PC-3 (cell line): ENCODE measurements at places on chromosomes 1 and 21. TPM values are rescaled to one million over a fixed set of nuclear protein-coding genes. Genes with fewer than 3 reads are reported as not detected.

GRCh38 chr21:32861866-32862265, 90.3 kb upstream of the PAXBP1 start:
- H3K27me3 ChIP-seq, result peaks cover 61% of the 10 kb centered on the region
- no peaks in the 10 kb centered on the region for H3K36me3 ChIP-seq
- H3K4me1 ChIP-seq, result no peaks in the 10 kb centered on the region

- no peaks in the 10 kb centered on the region for H3K27me3 ChIP-seq
- peaks cover 9% of the 10 kb centered on the region for H3K4me1 ChIP-seq
- H3K4me3 ChIP-seq, result no peak overlapping the region
- no peak overlapping the region for H3K27ac ChIP-seq
- H3K36me3 ChIP-seq, result no peaks in the 10 kb centered on the region
These were observed 107.6 kb downstream of the FASLG start for GRCh38 chr1:172766462-172766861.

DNA sequence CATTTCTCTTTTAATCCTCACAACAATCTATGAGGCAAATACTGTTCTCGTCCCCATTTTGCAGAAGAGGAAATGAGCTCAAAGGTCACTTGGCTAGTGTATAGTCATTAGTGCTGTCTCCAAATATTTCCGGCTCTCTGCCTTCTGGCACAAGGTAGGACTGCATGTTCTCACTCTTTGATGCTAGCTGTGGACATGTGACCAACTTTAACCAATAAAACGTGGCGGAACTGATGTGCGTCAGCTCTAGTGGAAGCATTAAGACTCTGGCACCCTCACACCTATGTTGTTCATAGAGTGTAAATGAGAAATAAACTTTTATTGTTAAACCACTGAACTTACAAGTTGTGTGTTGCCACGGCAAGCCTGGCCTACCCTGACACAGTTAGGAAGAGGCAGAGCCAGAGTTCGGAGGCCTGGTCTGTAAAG, 5.0 kb upstream of the KIF21B start:
- no peak overlapping the region for H3K4me3 ChIP-seq
- H3K4me1 ChIP-seq, result no peaks in the 10 kb centered on the region
- no peak overlapping the region for H3K27ac ChIP-seq
- no peak for DNase-seq

- H3K4me1 ChIP-seq, result no peaks in the 10 kb centered on the region
- no peaks in the 10 kb centered on the region for H3K36me3 ChIP-seq
- H3K27me3 ChIP-seq, result peaks cover 14% of the 10 kb centered on the region; the same call in 1 of the 2 replicates
- DNase-seq, result no peak
These were observed 115.2 kb upstream of the ATP1A1 start for GRCh38 chr1:116257836-116258235.

DNA sequence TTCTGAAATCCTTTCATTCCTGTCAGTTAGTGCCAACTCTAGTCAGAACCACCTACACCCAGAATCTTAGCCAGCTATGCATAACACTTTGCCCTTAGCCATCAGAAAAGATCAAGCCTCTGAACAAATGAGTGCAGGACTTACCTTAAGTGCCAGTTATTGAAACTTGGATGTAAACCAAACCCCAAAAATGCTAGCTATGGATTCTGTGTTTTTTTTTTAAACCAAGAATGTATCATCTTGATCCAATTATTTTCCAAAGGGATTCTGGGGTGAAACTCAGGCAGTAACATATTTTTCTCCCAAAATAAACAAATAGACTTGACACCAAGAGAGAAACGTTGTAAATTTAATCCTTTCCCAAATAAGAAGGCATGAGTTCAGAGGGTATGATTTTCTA, 538.6 kb upstream of the ADAMTS5 start:
- no peaks in the 10 kb centered on the region for H3K36me3 ChIP-seq
- no peak for DNase-seq
- no peak overlapping the region for H3K4me3 ChIP-seq
- no peaks in the 10 kb centered on the region for H3K27me3 ChIP-seq
- no peak overlapping the region for H3K27ac ChIP-seq

- no peaks in the 10 kb centered on the region for H3K27me3 ChIP-seq
- no peaks in the 10 kb centered on the region for H3K4me1 ChIP-seq
- H3K4me3 ChIP-seq, result no peak overlapping the region
- no peaks in the 10 kb centered on the region for H3K36me3 ChIP-seq
- no peak for DNase-seq
These were observed 34.0 kb downstream of the MEGF6 start for GRCh38 chr1:3577300-3577699.

- DNase-seq, result no peak
- H3K4me1 ChIP-seq, result no peaks in the 10 kb centered on the region
These were observed 14.2 kb downstream of the COL18A1 start for GRCh38 chr21:45419162-45419561.

GRCh38 chr1:43938892-43939587, 5.4 kb downstream of the ARTN start:
- H3K4me1 ChIP-seq, result peaks cover 29% of the 10 kb centered on the region
- DNase-seq, result no peak
- no peaks in the 10 kb centered on the region; the same call in 1 of the 2 replicates for H3K36me3 ChIP-seq

DNA sequence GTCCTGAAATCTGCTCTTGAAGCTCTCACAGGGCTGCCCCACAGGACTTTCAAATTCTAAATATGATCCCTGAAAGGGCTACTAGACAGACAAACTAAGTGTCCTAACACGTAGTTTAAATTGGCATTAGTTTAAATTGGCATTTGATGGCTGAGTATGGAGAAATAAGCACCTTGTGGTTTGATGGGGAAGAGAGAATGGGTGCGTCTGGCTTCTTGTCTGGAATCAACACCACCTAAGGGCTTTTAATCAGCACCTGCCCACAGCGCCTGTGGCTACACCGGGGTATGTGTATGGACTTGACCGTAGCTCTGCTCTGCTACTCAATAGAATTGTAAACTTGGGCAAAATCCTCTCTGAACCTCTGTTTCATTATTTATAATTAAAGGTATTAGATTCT, 5.7 kb upstream of the LAMB3 start:
- peaks cover 80% of the 10 kb centered on the region for H3K4me1 ChIP-seq
- H3K27me3 ChIP-seq, result no peaks in the 10 kb centered on the region
- no peaks in the 10 kb centered on the region for H3K36me3 ChIP-seq

DNA sequence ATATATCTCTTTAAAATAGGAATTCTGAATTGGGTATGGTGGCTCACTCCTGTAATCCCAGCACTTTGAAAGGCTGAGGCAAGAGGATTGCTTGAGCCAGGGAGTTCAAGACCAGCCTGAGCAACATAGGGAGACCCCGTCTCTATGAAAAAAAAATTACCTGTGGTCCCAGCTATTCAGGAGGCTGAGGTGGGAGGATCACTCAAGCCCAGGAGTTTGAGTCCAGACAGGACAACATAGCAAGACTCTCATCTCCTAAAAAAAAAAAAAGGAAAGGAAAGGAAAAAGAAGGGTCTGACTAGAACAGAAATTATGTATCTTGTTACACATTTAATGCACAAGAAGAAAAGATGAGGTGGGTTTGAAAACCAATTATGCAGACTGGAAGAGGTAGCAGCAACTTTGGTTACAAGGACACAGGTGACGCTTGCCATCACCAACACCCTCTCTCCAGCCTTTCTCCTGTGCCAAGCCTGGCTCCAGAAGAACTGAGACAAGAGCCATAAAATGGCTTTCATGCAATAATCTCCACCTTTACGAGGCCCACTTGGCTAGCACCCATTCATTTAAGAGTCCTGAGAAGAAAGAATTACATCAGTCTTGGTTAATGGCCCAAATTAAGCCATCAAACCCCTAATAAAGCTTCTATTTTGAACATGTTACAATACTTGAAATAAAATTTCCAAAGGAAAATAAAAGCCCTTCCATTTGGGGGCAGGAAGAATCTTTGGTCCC, 4.8 kb upstream of the SELENBP1 start:
- H3K4me3 ChIP-seq, result no peak overlapping the region
- H3K27me3 ChIP-seq, result no peaks in the 10 kb centered on the region
- no peaks in the 10 kb centered on the region for H3K36me3 ChIP-seq
- H3K27ac ChIP-seq, result no peak overlapping the region
- DNase-seq, result no peak
- peaks cover 13% of the 10 kb centered on the region for H3K4me1 ChIP-seq

DNA sequence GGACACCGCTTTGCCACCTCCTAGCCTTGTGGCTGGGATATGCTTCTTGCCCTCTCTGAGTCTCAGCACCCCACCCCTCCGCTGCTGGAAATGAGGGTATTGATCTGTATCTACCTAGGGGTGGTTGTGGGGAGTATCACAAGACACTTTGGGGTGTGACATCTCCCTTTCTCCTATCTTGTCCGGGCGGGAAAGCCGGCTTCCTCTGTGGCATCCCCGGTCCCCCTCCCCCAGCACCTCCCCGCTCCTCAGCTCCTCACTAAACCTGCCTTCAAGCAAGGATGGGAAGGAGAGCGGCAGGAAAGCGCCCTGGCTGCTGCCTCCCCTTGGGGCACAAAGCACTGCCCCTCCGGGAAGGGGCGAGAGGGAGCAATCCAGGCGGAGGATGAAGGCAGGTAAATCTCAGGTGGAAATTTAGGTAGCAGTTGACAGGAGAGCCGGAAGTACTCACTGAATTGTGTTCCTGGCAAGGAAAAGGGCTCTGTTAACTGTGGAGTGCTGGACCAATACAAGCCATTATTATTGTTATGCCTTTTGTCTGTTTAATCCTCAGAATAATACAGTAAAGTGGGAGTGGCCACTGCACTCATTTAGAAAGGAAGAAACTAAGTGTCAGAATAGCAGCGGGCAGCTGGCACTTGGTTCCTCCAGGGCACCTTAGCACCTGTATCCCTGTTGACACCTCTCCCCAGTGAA, 49.0 kb upstream of the LRP8 start:
- H3K36me3 ChIP-seq, result no peaks in the 10 kb centered on the region
- H3K27me3 ChIP-seq, result no peaks in the 10 kb centered on the region
- no peak overlapping the region for H3K4me3 ChIP-seq
- DNase-seq, result no peak

GRCh38 chr1:172455451-172455850, 11.6 kb upstream of the PIGC start:
- H3K4me3 ChIP-seq, result no peak overlapping the region
- DNase-seq, result no peak
- peaks cover 45% of the 10 kb centered on the region for H3K4me1 ChIP-seq
- no peaks in the 10 kb centered on the region for H3K27me3 ChIP-seq

- H3K36me3 ChIP-seq, result no peaks in the 10 kb centered on the region
- peak overlapping the region; percentile 97 for H3K27ac ChIP-seq
- peak; percentile 88 for DNase-seq
- peak overlapping the region; percentile 65; the same call in 1 of the 2 replicates for H3K4me3 ChIP-seq
- H3K4me1 ChIP-seq, result peaks cover 60% of the 10 kb centered on the region
These were observed 35.1 kb downstream of the SLC44A3 start for GRCh38 chr1:94855307-94855700.

- H3K4me3 ChIP-seq, result no peak overlapping the region
- H3K36me3 ChIP-seq, result no peaks in the 10 kb centered on the region
- DNase-seq, result no peak
- no peaks in the 10 kb centered on the region for H3K4me1 ChIP-seq
- no peak overlapping the region for H3K27ac ChIP-seq
- H3K27me3 ChIP-seq, result peaks cover 81% of the 10 kb centered on the region
These were observed 16.1 kb upstream of the FMOD start for GRCh38 chr1:203367057-203367456.

- peaks cover 2% of the 10 kb centered on the region; the same call in 1 of the 2 replicates for H3K36me3 ChIP-seq
- H3K4me3 ChIP-seq, result no peak overlapping the region
These were observed 12.5 kb downstream of the DNAJC6 start for GRCh38 chr1:65321879-65322278.

GRCh38 chr1:31855038-31855845, 39.4 kb upstream of the SPOCD1 start:
- peaks cover 11% of the 10 kb centered on the region for H3K4me1 ChIP-seq
- 0 out of 2 replicates have a peak overlapping the region, but pooled peaks have one; percentile 22 for H3K27ac ChIP-seq
- no peaks in the 10 kb centered on the region for H3K27me3 ChIP-seq
- H3K4me3 ChIP-seq, result no peak overlapping the region

DNA sequence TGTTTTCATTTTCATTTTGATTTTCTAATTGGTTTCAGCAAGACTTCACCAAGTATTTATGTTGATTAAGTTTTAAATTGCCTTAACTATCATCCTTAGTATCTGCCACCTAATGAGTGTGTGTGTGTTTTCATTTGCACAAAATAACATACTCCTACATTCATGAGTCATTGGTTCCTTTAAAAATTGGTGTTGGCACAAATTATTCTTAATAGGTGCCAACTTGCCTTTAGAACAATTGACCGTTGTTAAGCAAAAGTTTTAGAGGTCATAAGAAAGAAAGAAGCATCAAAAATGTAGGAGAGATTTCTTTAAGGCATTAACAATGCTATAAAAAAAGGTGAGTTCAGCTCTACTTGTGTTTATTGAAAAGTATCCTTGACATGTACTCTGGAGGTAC, 77.5 kb downstream of the FNBP1L start:
- no peak overlapping the region for H3K27ac ChIP-seq
- H3K4me3 ChIP-seq, result no peak overlapping the region
- no peaks in the 10 kb centered on the region for H3K36me3 ChIP-seq
- H3K4me1 ChIP-seq, result no peaks in the 10 kb centered on the region

GRCh38 chr1:162056043-162056442, 13.4 kb upstream of the NOS1AP start:
- peak; percentile 89 for DNase-seq
- no peaks in the 10 kb centered on the region for H3K36me3 ChIP-seq
- H3K27ac ChIP-seq, result no peak overlapping the region
- H3K4me1 ChIP-seq, result peaks cover 16% of the 10 kb centered on the region
- H3K4me3 ChIP-seq, result no peak overlapping the region
- no peaks in the 10 kb centered on the region for H3K27me3 ChIP-seq

GRCh38 chr1:223180731-223181321, 37.8 kb upstream of the TLR5 start:
- H3K27ac ChIP-seq, result no peak overlapping the region
- DNase-seq, result no peak
- no peak overlapping the region for H3K4me3 ChIP-seq
- H3K27me3 ChIP-seq, result no peaks in the 10 kb centered on the region
- H3K36me3 ChIP-seq, result no peaks in the 10 kb centered on the region
- peaks cover 20% of the 10 kb centered on the region for H3K4me1 ChIP-seq

DNA sequence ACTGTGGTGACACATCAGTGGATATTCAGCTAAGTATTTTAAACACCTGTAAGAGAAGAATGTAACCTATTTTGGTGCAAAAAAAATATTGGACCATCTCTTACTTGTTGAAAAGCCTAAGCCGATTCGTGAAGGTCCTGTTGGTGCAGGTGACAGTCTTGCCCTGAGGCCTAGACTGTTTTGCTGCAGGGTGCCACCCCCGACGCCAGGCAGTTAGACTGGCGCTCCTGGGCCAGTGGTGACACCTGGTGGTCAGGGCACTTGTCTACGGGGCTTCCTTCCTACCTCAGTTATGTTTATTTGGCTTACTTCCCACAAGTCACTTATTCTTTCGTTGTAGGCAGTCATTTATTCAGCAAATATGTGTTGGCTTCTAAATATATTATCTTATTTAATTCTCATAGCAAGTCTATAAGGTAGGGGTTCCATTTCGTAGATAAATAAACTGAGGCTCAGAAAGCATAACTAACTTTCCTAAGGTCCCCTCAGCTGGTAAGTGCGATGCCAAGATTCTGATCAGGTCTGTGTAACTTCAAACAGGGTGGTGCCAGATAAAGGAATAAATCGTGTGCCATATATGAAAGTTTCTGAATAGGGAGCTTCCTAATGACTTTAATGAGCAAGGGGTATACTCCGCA, 1.9 kb downstream of the EEIG2 start:
- peaks cover 17% of the 10 kb centered on the region for H3K4me1 ChIP-seq
- no peak overlapping the region for H3K27ac ChIP-seq
- H3K27me3 ChIP-seq, result no peaks in the 10 kb centered on the region
- no peaks in the 10 kb centered on the region for H3K36me3 ChIP-seq

QSOX1 gene
- 192 and 237 TPM in 2 replicates for total RNA-seq

ZMPSTE24 gene
- 68.7 and 76.1 TPM in 2 replicates for total RNA-seq

TMEM82 gene
- total RNA-seq, result not detected in 2 replicates

JAM2 gene
- not detected in 2 replicates for total RNA-seq

SPRR5 gene
- not detected in 2 replicates for total RNA-seq

CFHR2 gene
- not detected in 2 replicates for total RNA-seq

B3GALT5 gene
- 0.58 and 1.5 TPM in 2 replicates for total RNA-seq

UBE2U gene
- total RNA-seq, result not detected in 2 replicates

KCNT2 gene
- total RNA-seq, result 0.26 and 0.69 TPM in 2 replicates

PLA2G2C gene
- total RNA-seq, result 0.12 TPM in 1 of 2 replicates, not detected in the other

ZC3H11A gene
- total RNA-seq, result 64.6 and 77.9 TPM in 2 replicates

TRIM46 gene
- total RNA-seq, result 4.1 and 5.4 TPM in 2 replicates

RYR2 gene
- total RNA-seq, result not detected in 2 replicates

LCE1B gene
- not detected in 2 replicates for total RNA-seq

SPRR2F gene
- not detected in 2 replicates for total RNA-seq

KIF14 gene
- total RNA-seq, result 23.6 and 23.7 TPM in 2 replicates
